Upper lobe of left lung (tissue), 6 donors: ENCODE measurements at places on chromosomes 2 and 18. TPM values are rescaled to one million over a fixed set of nuclear protein-coding genes. Genes with fewer than 3 reads are reported as not detected.
A peak's percentile ranks its signal among the peaks of the same experiment; 100 is the strongest.

GRCh38 chr18:13287372-13287771 is 68.8 kb downstream of the LDLRAD4 start:
- DNase-seq = no peak
- H3K4me1 ChIP-seq = no peaks in the 10 kb centered on the region
- no peaks in the 10 kb centered on the region for H3K36me3 ChIP-seq
- no peak overlapping the region for H3K4me3 ChIP-seq

The UGT1A3 gene
- not detected for total RNA-seq

- no peaks in the 10 kb centered on the region for H3K4me1 ChIP-seq
- peaks cover 9% of the 10 kb centered on the region for H3K36me3 ChIP-seq
- DNase-seq = no peak
- no peaks in the 10 kb centered on the region for H3K27me3 ChIP-seq
Observed at GRCh38 chr2:667332-667999, 9.7 kb downstream of the TMEM18 start.

DNA sequence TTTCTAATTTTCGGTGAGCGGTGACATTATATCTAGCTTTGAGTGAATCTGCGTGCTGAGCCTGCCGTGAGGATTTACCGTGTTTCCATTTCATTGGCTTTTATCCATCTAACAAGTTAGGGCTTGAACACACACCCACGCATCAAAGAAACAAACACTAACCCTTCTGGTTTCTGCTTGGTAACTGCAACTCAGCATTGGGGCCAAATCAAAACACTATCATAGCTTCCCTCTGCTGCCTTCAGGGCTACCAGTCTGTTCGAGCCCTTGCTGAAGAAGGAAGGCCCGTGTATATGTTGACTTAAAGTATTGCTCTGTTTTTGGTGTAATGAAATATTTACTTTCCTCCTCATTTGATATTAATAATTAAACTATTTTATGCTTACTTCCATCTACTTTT is 227.2 kb downstream of the PHLPP1 start:
- H3K4me3 ChIP-seq = no peak overlapping the region
- peaks cover 15% of the 10 kb centered on the region for H3K4me1 ChIP-seq
- no peaks in the 10 kb centered on the region for H3K36me3 ChIP-seq
- H3K27me3 ChIP-seq = no peaks in the 10 kb centered on the region

The SLC30A3 gene
- total RNA-seq = 1.4 TPM

The MCEE gene
- total RNA-seq = 6.8 TPM

The CDH2 gene
- 0.67 TPM for total RNA-seq

DNA sequence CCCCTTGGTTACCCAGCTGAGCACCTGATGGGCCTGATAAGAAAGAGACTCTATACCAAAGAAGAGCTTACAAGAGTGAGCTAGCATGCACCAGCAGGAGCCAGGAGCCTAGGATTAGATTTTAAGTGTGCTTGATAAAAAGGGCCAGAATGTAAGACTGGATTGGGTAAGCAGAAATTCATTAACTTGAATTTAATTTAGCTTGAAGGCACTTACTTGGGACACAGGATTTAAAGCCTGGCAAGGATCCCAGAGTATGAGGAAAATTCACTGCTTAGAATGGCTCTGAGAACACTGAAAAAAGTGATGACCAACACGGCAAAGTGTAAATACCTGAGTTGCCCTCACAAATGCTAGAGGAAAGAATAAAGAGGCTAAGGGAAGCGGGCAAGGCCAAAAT is 91.3 kb upstream of the RBBP8 start:
- no peak overlapping the region for H3K27ac ChIP-seq
- no peaks in the 10 kb centered on the region for H3K36me3 ChIP-seq
- peaks cover 5% of the 10 kb centered on the region for H3K4me1 ChIP-seq

The OTOS gene
- total RNA-seq = not detected

GRCh38 chr2:169452080-169452479 is 27.2 kb upstream of the BBS5 start:
- no peaks in the 10 kb centered on the region for H3K27me3 ChIP-seq
- no peak for DNase-seq
- no peak overlapping the region for H3K4me3 ChIP-seq
- H3K36me3 ChIP-seq = no peaks in the 10 kb centered on the region
- no peak overlapping the region for H3K27ac ChIP-seq

The SCN7A gene
- total RNA-seq = 99.9 TPM

The TTR gene
- not detected for total RNA-seq

- no peak overlapping the region for H3K27ac ChIP-seq
- DNase-seq = no peak
- H3K4me1 ChIP-seq = no peaks in the 10 kb centered on the region
- H3K4me3 ChIP-seq = no peak overlapping the region
- no peaks in the 10 kb centered on the region for H3K36me3 ChIP-seq
Observed at GRCh38 chr2:119233326-119234020, 9.8 kb downstream of the STEAP3 start.

- H3K4me3 ChIP-seq = no peak overlapping the region
- H3K27me3 ChIP-seq = no peaks in the 10 kb centered on the region
- peaks cover 7% of the 10 kb centered on the region for H3K4me1 ChIP-seq
- no peaks in the 10 kb centered on the region for H3K36me3 ChIP-seq
Observed at GRCh38 chr2:69663860-69664259, 20.3 kb upstream of the AAK1 start.

The SLC5A7 gene
- total RNA-seq = not detected

The FAP gene
- 7.3 TPM for total RNA-seq

DNA sequence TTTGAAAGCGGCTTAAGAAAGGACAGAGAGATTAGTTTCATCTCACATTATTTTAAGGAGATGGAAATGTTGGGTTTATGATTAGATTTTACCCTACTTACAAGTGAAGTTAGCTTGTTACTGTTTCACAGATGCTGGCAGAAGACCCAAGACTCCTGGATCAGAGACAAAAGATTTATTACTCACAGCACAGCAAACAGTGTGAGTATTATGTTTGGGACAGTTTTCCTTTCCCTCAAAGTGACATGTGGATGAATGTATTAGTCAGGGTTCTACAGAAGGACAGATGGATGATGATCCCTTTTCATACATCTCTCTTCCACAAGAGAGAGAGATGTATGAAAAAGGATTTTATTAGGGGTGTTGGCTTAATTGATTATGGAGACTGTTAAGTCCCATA is 281.8 kb upstream of the CDH2 start:
- DNase-seq = no peak
- no peaks in the 10 kb centered on the region for H3K4me1 ChIP-seq
- H3K4me3 ChIP-seq = no peak overlapping the region
- no peaks in the 10 kb centered on the region for H3K27me3 ChIP-seq

The FSHR gene
- total RNA-seq = not detected

The FBXO41 gene
- 3.7 TPM for total RNA-seq

The TNFAIP6 gene
- total RNA-seq = 6.3 TPM

The RPRD1A gene
- total RNA-seq = 45.8 TPM

DNA sequence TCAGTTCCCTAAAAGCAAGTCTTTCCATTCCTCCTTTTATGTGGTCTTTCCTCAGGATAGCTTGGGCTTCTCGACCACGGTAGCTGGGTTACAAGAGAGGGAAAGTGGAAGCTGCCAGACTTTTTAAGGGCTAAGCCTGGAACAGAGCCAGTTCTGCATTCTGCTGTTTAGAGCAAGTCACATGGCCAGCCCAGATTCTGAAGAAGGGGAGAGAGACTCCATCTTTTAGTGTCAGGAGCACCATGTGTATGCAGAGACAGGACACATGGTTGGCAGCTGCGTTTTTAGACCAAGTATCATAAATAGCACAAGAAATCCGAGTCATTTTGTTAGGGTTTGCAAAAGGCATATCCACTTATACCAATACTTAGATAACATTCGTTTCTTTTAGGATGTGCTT is 4.7 kb downstream of the HMSD start:
- H3K4me1 ChIP-seq = peaks cover 9% of the 10 kb centered on the region
- no peak overlapping the region for H3K4me3 ChIP-seq
- no peak for DNase-seq
- H3K27ac ChIP-seq = no peak overlapping the region
- H3K27me3 ChIP-seq = no peaks in the 10 kb centered on the region
- no peaks in the 10 kb centered on the region for H3K36me3 ChIP-seq

DNA sequence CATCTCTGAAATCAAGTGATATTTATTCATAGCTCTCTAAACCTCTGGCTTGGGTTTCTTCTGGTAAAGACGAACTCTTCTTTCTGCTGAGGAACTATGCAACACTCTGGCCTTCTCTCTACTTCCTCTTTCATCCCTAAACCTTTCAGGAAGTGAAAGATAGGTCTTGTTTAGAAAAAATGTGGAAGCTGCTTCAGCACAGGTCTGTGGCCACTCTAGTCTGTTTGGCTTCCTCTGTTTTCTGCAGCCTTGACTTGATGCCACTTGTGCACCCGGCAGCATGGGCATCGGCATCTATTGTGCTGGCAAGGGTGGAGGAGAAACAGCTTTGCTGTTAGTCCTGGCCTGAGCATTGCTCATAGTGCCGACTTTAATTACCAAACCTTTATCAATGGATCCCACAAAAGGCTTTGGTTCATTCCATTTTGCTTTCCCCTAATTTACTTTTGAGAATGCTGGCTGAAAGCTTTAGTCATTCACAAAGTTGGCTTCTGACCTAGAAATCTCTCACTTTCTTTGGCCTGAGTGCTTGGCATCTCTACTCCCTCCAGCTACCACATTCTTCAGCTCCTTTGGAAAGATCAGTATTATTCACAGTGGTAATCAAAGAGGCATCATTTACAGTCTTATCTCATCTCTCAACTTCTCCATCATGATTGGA is 32.0 kb upstream of the GPR39 start:
- H3K4me3 ChIP-seq = no peak overlapping the region
- no peaks in the 10 kb centered on the region for H3K27me3 ChIP-seq
- DNase-seq = no peak
- no peak overlapping the region for H3K27ac ChIP-seq

The DAPL1 gene
- total RNA-seq = not detected

DNA sequence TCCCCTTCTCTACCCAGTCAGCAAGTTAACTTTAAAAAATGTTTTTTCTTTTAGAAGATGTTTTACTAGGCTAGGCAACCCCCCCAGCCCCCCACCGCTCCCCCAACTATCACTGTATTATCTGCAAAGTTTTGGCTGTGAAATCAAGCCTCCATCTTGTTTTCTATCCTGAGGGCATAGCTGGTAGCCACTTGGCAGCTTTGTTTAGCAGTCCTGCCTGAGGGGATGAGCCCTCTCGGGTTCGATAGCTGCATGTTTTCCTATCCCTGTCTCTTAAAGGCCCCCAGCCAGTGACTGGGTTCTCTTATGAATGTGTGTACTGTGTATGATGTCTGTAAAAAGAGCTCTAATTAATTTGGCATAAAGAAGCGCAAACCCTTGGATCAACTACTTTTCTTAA is 43.4 kb downstream of the MRO start:
- H3K27ac ChIP-seq = no peak overlapping the region
- no peaks in the 10 kb centered on the region for H3K36me3 ChIP-seq
- peaks cover 4% of the 10 kb centered on the region for H3K4me1 ChIP-seq
- DNase-seq = no peak

DNA sequence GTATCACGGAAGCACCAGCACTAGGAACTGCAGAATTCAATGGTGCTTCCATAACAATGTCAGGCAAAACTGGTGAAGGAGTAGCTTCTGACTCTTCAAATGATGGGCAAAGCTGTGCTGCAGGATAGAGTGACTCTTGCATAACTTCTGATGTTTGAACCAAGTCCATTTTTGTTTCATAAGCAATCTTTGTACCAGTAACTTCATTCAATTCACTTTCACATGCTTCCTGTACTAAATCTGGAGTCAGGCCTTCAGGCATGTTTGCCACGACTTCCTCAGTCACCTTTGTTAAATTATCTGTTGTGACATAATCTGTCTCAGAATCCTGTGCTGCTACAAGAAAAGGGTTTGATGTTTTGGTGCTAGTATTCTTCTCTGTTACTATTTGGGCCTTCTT is 24.0 kb downstream of the RTN4 start:
- H3K4me1 ChIP-seq = peaks cover 67% of the 10 kb centered on the region
- H3K27me3 ChIP-seq = no peaks in the 10 kb centered on the region
- no peak for DNase-seq
- H3K36me3 ChIP-seq = no peaks in the 10 kb centered on the region

- DNase-seq = peak; percentile 26
- no peaks in the 10 kb centered on the region for H3K4me1 ChIP-seq
- H3K27me3 ChIP-seq = no peaks in the 10 kb centered on the region
- no peak overlapping the region for H3K4me3 ChIP-seq
- no peak overlapping the region for H3K27ac ChIP-seq
- H3K36me3 ChIP-seq = no peaks in the 10 kb centered on the region
Observed at GRCh38 chr18:37578886-37579513, 13.4 kb upstream of the CELF4 start.

DNA sequence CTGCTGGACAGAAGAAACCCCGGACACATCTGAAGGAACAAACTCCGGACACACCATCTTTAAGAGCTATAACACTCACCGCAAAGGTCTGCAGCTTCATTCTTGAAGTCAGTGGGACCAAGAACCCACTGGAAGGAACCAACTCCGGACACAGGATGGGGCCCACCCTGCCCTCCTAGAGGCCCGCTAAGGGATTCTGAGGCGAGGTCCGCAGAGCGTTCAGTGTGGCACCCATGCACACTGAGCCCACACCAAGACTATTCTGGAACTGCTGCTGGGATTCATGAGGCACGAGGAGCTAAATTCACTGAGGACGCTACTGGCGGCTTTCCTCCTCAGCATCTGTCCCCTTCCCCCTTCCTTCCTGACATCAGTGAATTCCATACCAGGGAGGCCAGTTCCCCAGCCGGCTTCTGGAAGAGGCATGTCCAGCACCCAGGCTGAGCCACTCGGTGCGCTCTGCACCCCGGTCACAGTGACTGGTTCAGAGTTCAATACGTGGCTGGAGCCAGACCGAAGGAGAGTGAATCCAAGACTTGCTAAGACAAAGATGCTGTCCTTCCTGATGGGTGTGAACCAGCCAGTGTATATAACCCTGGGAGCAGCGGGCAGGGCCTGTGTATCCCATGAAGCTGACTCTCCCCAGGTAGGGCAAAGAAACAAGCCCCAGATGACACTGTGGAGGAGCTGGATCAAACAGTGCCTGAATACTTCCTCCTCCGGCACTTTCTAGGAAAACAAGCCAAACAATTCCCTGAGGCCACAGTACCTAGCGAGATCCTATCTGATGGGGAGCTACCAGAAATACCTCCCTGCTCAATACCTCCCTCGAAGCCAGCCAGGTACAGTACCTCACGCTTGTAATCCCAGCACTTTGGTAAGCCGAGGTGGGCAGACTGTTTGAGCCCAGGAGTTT is 11.1 kb downstream of the HDAC4 start:
- DNase-seq = no peak
- no peak overlapping the region for H3K4me3 ChIP-seq
- H3K4me1 ChIP-seq = peaks cover 15% of the 10 kb centered on the region
- no peaks in the 10 kb centered on the region for H3K36me3 ChIP-seq
- H3K27me3 ChIP-seq = no peaks in the 10 kb centered on the region
- no peak overlapping the region for H3K27ac ChIP-seq

GRCh38 chr2:236668531-236668969 is 98.9 kb downstream of the ACKR3 start:
- H3K4me1 ChIP-seq = no peaks in the 10 kb centered on the region
- no peak overlapping the region for H3K4me3 ChIP-seq
- H3K36me3 ChIP-seq = no peaks in the 10 kb centered on the region
- no peaks in the 10 kb centered on the region for H3K27me3 ChIP-seq
- no peak for DNase-seq
- no peak overlapping the region for H3K27ac ChIP-seq

The HYCC2 gene
- 22.0 TPM for total RNA-seq

GRCh38 chr2:181859123-181859522 is 32.4 kb upstream of the ITPRID2 start:
- H3K4me3 ChIP-seq = no peak overlapping the region
- no peak for DNase-seq
- H3K27me3 ChIP-seq = no peaks in the 10 kb centered on the region
- H3K27ac ChIP-seq = no peak overlapping the region
- H3K4me1 ChIP-seq = no peaks in the 10 kb centered on the region
- no peaks in the 10 kb centered on the region for H3K36me3 ChIP-seq

The CDKL4 gene
- total RNA-seq = 0.54 TPM
